ENCODE measurements at places on chromosomes 11 and 22.

DNA sequence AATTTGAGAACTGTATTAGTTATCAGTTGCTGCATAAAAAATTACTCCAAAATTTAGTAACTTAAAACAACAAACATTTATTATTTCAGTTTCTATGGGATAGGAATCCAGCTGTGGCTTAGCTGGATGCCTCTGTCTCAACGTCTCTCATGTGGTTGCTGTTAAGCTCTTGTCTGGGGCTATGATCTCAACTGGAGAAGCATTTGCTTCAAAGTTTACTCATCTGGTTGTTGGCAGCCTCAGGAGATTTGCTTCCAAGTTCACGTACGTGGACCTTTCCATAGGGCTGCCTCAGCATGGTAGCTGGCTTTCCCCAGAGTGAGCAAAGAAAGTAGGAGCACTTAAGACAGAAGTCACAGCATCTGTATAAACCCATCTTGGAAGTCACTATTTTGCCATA is 144.9 kb upstream of the SESN3 start:
- DNase-seq: no peak

- no peak for DNase-seq
These were observed 605.8 kb downstream of the TBC1D22A start for GRCh38 chr22:47367993-47368945.

DNA sequence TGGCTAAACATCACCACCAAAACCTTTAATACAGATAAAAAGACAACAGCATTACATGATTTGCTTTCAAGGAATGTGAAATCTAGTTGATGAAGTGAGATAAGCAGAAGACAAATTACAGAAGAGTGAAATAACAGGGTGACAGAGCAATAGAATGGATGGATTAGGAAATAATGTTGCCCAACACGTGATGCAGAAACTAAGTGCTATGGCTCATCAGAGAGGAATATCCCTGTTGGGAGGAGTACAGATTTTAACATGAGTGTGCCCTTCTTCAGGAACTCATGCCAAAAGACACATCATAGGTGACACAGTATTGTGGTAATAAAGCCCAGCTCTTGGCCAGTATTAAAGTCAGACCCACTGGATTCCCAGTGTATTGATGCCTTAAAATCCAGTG is 176.6 kb upstream of the RAG2 start:
- DNase-seq: no peak

- no peak for DNase-seq
These were observed 92.8 kb upstream of the LINC01488 start for GRCh38 chr11:69388661-69389060.

- DNase-seq: no peak
These were observed 146.4 kb upstream of the TIMP3 start for GRCh38 chr22:32655068-32655467.

Data from dermis microvascular lymphatic vessel endothelial cell (primary cell).